Cardiac septum (tissue), 1 donor: ENCODE measurements at places on chromosomes 7 and 10. TPM values are rescaled to one million over a fixed set of nuclear protein-coding genes. Genes with fewer than 3 reads are reported as not detected.

- no peak for DNase-seq
Measured at GRCh38 chr7:133641436-133641835, 388.6 kb downstream of the EXOC4 start.

GRCh38 chr10:49230004-49230403 lies 41.8 kb upstream of the TMEM273 start:
- no peak for DNase-seq

DNA sequence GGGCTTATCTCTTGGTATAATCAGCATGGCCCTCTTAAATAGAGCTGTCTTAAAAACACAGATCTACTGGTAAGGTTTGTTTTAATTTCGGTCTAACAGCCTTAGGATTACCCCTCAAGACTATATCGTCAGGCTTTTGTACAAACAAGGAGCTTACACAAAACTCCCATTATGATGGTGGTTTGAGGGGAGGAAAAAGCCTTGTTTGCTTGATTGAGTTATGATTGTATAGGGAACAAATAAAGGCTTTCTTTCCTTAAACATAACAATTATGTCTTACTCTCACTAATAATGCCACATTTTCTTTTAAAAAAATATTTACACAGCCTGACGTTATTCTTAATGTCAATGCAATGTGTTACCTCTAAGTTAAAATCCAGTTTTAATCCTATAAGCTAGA lies 188.8 kb upstream of the TCF7L2 start:
- no peak for DNase-seq

GRCh38 chr10:78365694-78366093 lies 332.0 kb downstream of the RPS24 start:
- no peak for DNase-seq

- DNase-seq = no peak
Measured at GRCh38 chr7:107150375-107151073, 18.3 kb upstream of the HBP1 start.

- DNase-seq = no peak
Measured at GRCh38 chr10:13335881-13336280, 12.2 kb downstream of the SEPHS1 start.

- DNase-seq = no peak
Measured at GRCh38 chr7:149845257-149845980, 7.2 kb downstream of the ZNF862 start.

DNA sequence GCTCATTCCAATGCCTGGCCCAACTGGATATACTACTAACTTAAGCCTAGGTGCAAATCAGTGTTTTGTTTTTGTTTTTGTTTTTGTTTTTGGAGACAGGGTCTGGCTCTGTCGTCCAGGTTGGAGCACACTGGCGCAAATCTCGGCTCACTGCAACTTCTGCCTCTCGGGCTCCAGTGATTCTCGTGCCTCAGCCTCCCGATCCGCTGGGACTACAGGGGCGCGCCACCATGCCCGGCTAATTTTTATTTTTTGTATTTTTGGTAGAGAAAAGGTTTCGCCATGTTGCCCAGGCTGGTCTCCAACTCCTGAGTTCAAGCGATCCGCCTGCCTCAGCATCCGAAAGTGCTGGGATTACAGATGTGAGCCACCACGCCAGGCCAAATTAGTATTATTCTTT lies 1.6 kb downstream of the PPP3CB start:
- no peak for DNase-seq

The AVL9 gene
- total RNA-seq = 12.5 TPM

The FGF8 gene
- total RNA-seq = not detected

The MUC12 gene
- 0.19 TPM for total RNA-seq

The CFAP70 gene
- total RNA-seq = 1.4 TPM
